ENCODE measurements at places on chromosomes 7 and 10.

DNA sequence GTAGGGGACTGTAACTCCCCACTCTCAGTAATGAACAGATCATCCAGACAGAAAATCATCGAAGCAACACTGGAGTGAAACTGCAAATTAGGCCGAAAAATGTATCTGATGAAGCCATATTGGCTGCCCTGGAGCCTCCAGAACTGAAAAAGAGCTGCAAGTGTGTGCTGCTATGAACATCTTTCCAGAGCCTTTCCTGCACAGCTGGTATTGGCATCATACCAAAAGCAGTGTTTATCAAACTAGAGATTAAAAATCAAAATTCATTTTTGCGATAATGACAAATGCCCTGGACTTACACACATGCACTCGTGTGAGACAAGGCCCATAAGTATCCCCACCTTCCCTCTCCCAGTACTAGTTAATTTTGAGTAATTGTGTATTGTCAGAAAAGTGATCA, 6.8 kb upstream of the CLDN12 start:
- no peak for DNase-seq

DNA sequence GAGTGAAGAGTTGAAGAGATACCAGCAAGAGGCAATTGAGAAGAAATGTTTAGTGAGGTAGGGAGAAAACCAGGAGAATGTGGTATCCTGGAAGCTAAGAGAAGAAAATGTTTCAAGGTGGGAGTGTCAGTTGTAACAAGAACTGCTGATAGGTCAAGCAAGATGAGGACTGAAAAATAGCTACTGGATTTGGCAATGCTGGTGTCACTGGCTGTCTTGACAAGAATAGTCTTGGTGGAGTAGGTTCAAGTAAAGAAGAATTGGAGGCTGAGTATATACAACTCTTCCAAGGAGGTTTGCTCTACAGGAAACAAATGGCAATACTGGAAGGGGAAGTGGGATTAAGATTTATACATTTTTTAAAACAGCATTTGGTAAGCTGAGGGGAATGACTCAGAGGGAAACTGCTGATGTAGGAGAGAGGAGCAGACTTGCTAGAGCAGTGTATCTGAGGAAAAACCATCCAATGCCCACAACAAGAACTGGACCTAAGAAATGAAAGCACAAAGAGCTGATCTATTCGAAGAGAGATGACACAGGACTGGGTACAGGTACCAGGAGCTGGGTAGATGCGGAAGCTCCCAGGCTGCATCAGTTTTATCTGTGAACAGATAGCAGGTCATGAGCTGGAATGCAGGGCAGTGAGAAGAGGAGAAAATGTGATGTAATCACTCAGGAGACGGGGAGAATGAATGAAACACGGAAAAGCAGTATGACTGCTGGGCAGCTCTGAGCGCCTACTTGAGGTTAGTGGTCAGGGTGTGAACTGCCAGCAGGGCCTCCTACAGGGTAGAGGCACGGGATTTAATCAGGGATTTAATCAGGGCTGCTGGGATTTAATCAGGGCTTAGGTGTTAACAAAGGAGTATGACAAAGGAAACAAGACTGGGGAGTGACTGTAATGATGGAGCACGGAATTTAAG, 34.5 kb downstream of the FAM25A start:
- DNase-seq = no peak

- DNase-seq = no peak
These were observed 55.8 kb downstream of the FAM53B start for GRCh38 chr10:124688386-124688785.

DNA sequence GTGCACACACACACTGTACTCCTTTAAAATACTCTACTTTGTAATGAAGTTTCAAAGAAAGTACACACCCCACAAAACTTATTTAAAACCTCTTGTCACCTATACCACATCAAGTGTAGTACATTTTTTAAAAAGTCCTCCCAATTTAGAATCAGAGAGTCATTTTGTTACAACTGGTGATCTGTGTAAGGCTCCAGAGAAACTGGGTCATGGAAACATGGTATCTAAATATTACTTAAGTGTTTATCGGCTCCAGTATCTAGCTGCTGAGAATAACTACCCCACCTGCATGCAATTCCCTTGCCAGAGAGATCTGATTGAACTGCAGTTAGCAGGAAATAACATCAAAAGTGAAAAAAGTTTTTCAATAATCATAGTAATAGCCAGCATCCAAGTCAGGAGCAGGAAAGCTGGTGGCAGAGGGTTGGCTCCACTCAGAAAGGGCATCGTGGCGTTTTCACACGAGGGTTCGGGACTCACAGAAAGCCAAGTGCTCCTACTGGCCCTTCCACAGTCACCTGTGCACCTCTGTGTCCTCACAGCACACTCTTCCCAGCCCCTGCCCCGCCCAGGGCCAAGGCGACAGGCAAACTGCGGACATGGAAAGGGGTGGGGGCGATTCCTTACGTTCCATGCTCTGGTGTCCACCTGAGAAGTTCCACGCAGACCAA, 6.5 kb downstream of the RGS10 start:
- DNase-seq = no peak

DNA sequence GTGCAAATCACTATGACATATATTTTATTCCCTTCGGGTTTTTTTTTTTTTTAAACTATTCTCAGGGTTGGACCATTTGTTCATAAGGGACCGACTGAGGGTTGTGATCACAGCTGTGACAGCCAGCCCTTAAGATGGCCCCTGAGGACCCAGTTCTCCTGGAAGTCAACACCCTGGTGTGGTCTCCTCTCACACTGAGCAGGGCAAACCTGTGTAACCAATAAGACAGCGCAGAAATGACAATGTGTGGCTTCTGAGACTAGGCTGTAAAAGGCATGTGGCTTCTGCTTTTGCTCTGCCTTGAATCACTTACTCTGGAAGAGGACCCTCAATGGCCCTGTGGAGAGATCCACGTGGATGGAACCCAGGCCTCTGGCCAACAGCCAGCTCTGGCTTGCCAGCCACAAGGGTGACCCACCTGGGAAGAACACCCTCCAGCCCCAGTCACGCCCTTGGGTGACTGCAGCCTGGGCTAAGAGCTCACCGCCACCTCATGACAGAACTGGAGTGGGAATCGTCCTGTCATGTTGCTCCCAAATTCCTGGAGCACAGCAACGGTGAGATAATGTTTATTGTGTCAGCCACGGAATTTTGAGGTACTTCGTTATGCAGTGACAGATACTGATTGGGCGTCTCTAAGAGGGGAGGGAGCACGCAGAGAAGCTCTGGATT, 127.1 kb downstream of the CLEC2L start:
- no peak for DNase-seq

DNA sequence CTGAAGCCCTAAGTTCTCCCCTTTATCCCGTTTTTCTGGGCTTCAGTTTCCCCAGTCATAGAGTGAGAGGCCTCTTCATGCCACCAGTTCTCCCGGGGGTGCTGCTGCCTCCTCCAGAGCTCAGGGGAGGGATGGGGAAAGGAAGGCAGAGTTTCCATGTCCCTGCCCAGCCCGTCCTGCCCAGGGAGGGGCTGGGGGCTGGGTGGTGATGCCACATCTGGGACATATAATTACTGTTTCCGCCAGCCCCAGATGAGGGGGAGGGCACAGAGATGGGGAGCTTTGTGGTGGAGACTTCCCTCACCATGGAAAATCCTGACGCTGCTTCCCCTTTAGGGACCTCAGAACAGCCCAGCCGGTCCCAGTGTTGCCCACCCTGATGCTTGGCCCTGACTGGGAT, 4.1 kb downstream of the AQP1 start:
- DNase-seq = no peak

GRCh38 chr10:9670911-9671310, 1346.8 kb upstream of the CELF2 start:
- no peak for DNase-seq

GRCh38 chr7:154441811-154442210, 389.6 kb downstream of the DPP6 start:
- no peak for DNase-seq

GRCh38 chr7:156429514-156429913, 211.1 kb upstream of the RNF32 start:
- no peak for DNase-seq

- DNase-seq = no peak
These were observed 188.6 kb upstream of the GDF10 start for GRCh38 chr10:47111329-47111862.

DNA sequence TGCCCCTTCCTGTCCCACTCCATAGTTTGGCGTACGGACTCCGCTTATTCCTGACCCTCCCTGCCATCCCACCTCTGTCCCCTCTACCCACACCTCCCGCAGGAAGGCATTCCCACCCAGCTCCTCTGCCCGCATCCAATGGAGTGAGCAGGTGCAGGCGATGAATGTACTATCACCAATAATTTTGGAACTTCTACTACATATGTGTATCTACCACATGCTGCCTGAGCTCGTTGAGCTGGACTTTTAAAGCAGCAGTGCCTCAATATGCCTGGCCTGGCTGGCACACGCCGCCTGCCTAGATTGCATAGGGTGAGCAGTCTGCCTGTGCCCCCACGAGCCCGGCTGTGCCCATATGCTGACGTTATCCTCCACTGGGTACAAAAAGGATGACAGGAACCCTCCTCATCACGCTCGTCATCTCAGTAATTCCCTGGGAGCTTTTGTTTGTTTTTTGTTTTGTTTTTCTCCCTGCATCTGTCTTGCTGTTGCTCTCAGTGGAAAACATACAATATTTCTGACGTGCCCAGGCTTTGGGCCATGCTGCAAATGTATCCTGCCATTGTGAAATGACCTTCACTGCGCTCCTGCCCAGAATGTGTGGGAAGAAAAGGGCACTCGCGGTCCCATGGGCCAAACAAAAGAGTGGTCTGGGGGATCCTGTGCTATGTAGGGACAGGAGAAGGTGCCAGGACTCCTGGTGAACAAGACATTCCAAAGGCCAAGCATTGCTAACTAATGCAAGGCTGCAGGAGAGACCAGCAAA, 302.8 kb downstream of the PTPRN2 start:
- DNase-seq = no peak

DNA sequence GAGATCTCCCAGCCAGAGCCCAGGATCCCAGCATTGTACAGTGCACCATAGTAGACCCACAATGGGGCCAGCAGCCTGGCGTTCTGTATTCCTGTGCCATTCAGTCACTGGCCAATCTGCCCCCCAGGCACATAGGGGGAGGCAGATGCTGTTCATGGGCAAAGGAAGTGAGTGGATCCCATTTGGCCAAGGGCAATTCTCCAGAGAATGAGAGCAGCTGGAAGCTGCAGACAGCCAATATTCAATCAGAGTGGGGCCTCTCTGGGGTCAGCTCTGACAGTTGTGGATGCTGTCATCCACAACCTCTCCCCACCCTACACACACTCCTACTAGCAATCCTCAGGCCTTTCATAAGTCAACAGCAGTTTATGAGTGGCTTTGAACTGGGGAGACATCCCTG, 17.5 kb downstream of the STEAP1B start:
- no peak for DNase-seq

DNA sequence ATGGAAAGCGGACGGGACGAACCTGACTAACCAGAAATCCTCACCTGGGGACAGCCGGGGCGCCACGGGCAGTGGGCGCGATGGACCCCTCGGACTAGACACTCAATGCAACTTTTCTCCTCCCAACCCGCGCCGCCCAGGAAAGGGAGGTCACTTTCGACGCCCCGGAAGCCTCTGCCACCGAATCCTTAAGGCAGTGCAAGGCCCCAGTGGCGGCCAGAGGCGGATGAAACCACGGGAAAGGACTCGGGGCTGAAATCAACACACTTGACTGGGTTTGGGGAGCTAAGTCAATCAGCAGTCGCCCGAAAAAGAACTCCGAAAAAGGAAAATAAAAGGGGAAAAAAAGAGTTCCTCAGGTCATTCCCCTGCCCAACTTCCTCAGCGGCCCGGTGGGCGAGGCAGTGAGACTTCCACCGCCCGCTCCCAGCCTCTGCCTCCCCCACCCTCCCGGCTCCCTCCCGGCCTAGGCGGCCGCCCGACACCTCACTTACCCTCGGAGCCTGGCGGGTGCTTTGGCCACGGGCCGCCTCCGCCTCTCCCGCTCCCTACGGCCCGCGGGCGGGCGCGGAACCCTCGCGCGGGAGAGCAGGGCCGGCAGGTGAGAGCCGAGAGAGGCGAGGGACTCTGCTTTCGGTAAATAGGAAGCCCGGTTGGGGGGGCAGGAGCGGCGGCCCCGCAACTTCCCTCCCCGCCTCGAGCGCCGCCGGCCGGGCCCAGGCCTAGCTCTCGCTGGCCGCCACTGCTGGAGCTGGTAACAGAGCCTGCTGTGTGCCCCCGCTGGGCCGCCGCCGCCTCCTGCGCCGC, 518 bp downstream of the WAPL start:
- peak; percentile 25 for DNase-seq

- DNase-seq = no peak
These were observed 223.9 kb upstream of the GLI3 start for GRCh38 chr7:42460933-42461332.

GRCh38 chr7:122746948-122747347, 44.2 kb upstream of the RNF148 start:
- DNase-seq = no peak

Data from CD4-positive, alpha-beta memory T cell (primary cell).